ENCODE measurements at places on chromosomes 6 and 20. TPM values are rescaled to one million over a fixed set of nuclear protein-coding genes. Genes with fewer than 3 reads are reported as not detected.

The LGSN gene
- total RNA-seq, result not detected

The IL20RA gene
- total RNA-seq, result 0.47 TPM

DNA sequence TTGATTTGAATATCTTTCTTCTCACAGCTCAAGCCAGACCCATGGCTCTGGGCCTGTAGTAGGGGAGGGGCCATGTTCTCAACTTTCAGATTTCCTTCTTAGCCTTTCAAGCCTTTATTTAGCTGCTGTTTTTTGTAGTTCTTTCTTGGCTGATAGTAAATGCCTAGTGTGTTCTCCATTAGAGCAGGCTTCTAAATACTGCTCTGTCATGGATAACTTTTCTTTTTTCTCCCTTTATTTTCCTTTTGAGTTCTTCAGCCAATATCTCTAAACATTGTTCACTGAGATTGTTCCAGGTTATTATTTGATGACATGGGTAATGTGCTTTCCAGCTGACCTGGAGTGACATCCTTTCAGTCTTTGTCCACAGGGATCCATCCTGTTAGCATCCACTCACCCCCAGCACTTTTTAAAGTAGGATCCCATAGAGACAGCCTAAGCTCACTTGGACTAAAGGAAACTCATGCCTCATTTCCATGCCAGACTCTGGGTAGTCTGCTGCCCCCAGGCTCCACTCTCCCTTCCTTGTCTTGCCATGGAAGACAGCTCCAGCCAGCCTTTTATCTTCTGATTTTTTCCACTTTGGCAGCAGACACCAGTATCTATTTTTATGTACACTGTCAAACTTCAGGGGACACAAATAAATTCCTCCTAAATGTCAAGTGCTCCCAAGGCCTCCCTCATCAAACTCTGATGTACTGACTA lies 645.6 kb downstream of the RNF144B start:
- DNase-seq, result no peak

DNA sequence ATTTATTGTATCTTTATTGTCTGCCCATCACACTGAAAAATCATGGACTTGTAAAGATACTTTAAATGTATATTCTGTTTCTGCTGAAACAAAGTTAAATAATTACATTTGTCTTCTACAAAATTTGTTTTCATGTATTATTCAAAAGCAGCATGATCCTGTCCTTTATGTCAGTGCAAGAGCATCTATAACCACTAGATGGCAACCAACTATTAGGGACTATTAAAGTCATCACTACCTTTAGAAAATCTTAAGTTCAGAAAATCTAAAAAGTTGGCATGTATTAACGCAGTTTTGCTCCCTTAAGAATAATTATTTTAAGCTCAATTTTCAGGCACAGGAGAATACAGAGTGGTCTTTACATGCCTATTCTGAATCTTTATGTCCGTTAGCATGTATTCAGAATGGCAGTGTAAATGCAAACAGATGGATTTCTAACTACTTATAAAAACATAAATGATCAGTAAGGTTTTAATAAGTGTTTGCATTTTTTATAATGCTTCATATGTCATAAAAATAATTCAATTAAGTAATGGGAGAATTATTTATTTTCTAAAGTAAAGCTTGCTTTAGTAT lies 17.8 kb downstream of the TMEM30A start:
- no peak for DNase-seq

- no peak for DNase-seq
These were observed 127.9 kb downstream of the BCKDHB start for GRCh38 chr6:80234401-80234800.

DNA sequence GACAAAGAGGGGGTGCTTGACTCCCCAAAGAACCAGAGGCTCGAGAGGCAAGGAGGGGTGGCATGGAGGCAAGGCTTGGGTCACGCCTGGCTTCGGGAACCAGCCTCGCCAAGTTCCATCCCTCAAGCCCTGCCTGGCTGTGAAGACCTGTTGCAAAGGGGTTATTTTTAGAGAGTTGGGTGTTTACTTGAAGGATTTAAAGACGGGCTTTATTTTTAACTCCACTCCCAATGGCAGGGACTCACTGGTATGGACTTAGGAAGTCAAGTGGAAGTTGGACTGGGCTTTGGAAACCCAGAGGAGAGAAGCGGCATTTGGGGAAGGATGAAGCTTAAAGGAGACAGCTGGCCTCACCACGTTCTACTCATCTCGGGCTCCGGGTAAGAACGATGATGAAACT lies 43.1 kb downstream of the JPH2 start:
- no peak for DNase-seq

Measured in Peyer's patch (tissue), 4 donors.